CD4-positive, alpha-beta T cell treated with Interleukin-4 for 1 hour (primary cell): ENCODE measurements at places on chromosomes 2 and 18.

- DNase-seq = no peak
These were observed 51.1 kb downstream of the RTN4 start for GRCh38 chr2:54999182-54999581.

DNA sequence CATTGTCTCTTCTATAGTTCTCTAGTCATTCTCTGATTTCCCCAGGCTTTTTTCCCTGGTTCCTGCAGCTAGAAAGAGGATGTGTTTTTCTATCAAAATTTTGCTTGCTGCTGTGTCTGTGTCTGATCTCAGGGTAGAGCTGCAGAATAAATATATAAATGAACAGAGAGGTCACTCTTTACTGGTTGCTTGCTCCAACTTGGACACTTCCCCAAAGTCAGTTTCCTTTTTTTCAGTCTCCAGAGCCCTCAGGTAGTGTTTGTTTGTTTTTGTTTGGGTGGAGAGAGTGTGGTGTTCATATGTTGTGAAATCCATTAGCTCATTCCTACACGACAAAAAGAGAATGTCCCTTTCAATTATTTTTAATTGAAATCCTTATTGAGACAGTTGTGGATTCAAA, 85.8 kb downstream of the CERS6 start:
- DNase-seq = no peak

DNA sequence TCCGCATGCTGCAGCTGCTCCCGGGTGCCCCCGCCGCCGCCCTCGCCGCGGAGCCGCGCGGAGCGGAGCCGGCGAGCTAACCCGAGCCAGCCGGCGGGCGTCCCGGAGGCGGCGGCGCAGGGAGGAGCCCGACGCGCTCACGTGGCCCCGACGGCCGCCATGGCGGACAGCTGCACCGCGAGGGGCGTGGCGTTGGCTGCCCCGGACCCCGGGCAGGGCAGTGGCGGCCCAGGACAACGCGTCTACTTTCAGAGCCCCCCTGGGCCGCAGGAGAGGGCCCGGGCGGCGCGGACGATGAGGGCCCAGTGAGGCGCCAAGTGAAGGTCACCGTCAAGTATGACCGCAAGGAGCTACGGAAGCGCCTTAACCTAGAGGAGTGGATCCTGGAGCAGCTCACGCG, 30.0 kb upstream of the CCNYL1 start:
- no peak for DNase-seq

DNA sequence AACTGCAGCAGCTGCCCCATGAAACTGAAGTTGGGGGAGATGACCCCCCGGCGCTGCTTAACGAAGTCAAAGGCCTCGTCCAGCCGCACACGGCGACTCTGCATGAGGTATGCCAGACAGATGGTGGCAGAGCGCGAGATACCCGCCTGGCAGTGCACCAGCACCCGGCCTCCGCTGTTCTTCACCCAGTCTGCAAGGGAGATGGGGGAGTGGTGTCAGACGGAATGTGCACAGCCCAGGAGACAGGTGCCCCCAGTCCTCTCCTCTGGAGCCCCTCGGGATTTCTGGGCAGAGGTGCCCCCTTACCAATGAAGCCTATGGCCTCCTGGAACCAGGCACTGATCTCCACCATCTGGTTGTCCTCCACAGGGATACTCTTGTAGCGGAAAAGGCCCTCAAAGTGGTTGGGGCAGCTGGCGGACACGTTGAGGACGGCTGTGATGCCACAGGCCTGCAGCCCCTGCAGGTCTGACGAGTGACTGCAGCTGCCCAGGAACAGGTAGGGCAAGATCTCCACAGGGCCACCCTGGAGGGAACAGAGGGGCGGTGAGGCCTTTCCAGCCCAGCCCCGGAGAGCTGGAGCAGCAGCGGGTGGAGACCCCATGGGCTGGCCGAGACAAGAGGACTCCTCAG, 1.3 kb downstream of the DUSP2 start:
- DNase-seq = peak; percentile 51

DNA sequence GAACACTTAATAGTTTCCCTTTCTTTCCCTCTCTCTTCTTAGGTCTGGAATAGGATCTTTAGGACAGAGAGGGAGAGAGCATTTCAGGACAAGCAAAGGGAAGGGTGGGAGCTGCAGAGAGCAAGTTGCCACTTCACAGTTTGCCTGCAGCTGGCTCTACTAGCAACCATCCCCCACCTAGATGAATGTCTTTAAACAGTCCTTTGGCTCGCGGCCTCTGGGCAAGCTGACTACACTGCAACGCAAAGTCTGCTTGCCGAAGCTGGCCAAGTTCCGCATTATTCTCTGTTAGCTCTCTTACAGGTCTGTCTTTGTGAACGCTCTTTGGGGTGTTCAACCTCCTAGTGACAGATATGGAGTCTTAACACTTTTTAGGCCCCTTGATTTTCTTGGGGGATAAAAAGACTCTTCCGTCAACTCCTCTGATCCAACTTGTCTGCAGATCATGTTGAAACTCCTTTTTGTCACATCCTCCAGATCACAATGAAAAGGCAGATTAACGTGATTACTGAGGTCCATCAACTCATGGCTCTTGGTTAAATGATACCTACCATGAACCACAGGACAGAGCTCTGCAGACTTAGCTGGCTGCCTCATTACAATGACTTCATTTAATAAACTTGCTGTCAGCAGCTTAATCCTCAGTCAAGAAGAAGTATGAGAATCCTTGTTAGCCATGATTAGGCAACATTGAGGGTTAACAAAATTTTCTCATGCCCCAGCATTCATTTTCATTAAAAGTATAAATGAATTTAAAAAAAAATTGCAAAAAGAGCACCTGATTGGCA, 74.6 kb downstream of the SLC4A3 start:
- no peak for DNase-seq

GRCh38 chr2:30673127-30673526, 134.1 kb downstream of the CAPN13 start:
- no peak for DNase-seq

DNA sequence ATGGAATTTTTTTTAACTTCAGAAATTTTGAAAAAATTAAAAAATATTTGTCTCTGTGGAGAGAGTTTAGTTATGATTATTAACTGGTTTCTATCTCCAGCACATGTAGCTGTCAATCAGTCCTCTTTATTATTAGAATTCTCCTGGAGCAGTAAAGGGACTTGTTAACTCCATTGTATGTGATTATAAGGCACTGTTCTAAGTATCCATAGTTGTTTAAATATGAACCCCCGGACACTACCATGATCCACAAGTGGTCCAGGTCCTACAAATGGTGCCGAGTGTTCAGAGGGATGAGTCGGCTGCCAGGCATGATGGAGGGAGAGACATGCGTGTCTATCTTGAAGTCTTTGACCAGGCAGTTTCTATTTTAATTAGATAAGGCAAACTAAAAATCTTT, 492 bp downstream of the CHRNA1 start:
- DNase-seq = no peak

- DNase-seq = no peak
These were observed 67.6 kb downstream of the ITGB1BP1 start for GRCh38 chr2:9355716-9356115.

DNA sequence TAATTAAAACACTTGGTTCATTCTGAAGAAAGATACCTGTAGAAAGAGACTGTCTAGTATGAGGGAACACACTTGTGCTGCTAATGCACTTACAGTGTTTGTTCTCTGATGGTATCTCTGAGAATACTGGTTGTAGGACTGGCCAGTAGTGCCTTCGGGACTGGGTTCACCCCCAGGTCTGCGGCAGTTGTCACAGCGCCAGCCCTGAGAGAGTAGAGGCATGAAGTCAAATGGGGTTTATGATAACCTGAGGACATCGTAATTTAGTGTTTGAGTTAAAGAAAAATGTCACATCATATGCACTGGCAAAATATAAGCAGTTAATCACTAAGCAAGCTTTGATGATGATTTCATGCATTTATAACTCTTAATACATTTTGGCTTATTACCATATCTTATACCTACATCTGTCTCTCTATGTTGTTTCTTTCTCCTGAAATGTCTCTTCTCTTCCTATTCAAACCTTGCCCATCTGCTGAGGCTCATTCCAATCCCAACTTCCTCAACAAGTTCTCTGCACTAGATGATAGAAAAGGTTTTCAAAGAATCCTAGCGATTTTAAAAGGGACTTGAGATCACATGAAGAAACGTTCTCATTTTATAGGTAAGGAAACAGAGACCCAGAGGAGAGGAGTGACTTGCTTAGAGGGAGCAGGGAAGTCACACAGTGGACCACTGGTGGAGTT, 50.2 kb downstream of the ATIC start:
- DNase-seq = no peak

- DNase-seq = no peak
These were observed 192.6 kb upstream of the TCF4 start for GRCh38 chr18:55780586-55781071.
